ENCODE measurements at places on chromosomes 2 and 18.

- DNase-seq: no peak
Measured at GRCh38 chr2:202452744-202453143, 76.6 kb downstream of the BMPR2 start.

GRCh38 chr2:148968776-148969319 is 69.7 kb upstream of the LYPD6B start:
- no peak for DNase-seq

DNA sequence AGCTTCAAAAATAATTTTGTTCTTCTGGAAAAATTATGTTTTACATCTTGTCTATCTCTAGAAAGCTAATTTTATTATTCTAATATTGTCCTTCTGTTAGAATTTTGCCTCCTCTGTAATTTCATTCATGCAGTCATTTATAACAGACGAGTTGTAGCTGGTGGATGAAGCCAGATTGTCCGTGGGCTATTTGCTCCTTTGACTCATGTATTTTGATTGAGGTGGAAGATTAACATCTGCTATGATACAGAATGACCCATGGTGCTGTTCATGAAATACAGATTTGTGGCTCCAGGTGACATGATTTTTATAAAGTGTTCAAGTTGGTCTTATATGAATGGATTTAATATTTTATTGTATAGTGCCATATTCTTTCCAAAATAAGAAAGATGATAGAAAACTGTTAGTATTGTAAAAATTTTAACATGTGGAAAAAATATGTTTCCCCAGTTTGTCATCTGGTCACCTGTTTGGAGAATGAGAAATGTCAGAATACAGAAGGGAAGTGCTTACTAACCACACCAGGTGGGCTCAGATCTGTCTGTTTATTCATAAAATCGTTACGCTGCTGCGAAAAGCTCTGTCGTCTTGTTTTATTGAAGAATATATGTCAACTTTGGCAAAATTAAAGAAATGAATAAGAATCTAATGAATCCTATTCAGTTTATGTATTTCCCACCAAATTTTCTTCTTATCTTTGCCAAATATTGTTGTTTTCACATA is 20.4 kb upstream of the L3MBTL4 start:
- DNase-seq: no peak

GRCh38 chr18:58302811-58303210 is 258.8 kb downstream of the NEDD4L start:
- no peak for DNase-seq

- no peak for DNase-seq
Measured at GRCh38 chr2:72035518-72036172, 112.0 kb downstream of the CYP26B1 start.

GRCh38 chr2:99776906-99777646 is 287.3 kb upstream of the REV1 start:
- no peak for DNase-seq

- no peak for DNase-seq
Measured at GRCh38 chr18:28855524-28855923, 678.6 kb upstream of the CDH2 start.

GRCh38 chr2:65345631-65346030 is 86.8 kb downstream of the SPRED2 start:
- DNase-seq: no peak

DNA sequence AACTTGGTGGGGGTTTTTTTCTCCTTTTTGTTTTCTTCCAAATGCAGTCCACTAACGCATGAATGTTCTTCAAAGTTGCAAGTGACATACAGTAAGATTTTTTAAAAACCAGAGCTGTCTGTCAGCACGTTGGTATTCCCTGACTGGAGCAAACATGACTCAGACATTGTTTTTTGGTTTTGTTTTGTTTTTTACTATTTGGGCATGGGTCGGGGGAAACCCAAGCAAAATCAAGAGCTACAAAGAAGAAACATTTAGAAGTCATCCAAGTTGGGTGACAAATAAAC is 726 bp upstream of the CCDC88A start:
- DNase-seq: no peak

- DNase-seq: no peak
Measured at GRCh38 chr2:143787674-143788073, 658.5 kb downstream of the ARHGAP15 start.

GRCh38 chr2:231429901-231430300 is 34.4 kb downstream of the NCL start:
- DNase-seq: no peak

DNA sequence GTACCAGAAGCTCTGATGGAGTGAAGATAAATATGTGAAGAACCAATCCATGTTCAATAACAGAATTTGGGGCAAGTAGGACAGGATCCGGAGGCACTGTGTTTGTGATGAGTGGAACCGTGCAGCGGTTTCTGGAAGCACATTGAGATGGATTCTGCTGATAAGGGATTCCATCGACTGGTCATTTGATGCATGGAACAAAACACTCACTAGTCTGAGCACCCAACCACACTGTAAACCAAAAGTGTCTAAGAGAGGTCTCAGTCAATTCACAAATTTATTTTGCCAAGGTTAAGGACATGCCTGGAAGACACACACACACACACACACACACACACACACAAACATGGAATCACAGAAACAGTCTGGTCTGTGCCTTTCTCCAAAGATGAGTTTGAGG is 459.5 kb downstream of the FBXO15 start:
- no peak for DNase-seq

GRCh38 chr18:72866442-72866900 is 1.3 kb downstream of the NETO1 start:
- no peak for DNase-seq

GRCh38 chr2:70702711-70703395 is 65.1 kb downstream of the ADD2 start:
- no peak for DNase-seq

DNA sequence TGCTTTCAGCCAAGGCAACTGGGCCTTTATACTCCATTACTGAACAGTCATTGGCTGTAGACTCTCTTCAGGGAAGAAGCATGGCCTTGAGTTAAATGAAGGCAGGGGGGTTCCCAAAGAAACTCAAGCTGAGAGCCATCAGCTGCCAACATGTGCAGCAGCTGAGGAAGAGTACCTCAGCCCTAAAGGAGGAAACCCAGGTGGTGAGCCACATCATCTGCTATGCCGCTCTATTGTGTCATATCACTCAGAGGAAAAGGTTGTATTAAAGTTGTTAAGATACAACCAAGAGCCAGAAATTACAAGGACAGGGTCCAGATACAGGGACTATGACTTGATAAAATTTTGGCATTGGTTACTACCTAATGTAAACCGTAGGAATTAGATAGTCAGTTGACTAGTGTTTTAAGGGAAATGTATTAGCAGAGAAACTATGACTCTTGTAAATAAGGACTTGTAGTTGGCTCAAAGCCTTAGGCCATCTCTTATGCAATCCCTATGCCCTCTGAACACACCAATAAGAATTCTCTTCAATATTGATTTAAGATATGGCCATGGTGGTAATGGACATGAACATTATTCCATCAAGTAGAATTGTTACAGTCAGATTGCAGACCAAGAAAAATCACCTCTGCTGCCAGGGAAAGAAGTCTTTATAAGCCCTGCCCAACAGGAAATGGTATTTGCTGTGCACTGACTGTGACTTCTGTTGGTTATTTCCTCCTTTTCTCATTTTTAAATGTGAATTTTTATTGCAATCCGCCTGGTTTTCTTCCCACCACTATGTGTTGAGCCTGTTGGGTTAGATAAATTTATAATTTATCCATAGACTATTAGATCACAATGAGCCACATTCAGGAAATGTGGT is 9.2 kb upstream of the LRPPRC start:
- no peak for DNase-seq

DNA sequence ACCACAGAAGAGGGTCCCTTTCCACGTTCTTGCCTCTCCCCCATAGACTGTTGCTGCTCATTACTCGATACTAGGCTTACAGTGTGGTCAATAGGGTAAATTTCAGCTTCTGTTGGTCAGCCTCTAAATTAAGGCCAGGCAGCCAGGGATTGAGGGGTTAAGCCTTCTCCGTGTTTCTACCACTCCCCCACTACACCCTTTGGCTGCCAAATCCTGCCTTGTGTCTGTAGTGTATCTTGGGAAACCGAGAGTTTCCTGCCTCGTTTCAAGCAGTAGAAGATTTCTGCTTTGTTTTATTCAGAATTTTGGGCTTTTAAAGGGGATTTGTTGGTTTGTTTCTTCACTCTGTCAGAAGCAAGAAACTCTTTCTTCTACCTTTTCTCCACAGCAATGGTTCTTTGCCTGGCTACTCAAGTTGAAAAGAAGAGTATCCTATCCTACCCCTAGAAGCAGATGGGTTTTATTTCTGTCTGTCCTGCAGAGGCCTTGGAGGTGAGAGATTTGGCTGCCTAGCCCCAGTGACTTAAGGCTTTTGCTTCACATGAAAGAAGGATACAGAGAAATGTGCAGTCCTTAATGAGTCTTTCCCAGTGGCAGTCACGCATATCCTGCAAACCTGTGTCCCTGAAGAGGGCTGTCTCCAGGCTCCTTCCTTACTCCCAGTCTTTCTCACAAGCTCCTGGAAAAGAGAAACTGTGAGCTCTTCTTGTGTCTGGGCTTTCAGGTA is 261.5 kb upstream of the TANK start:
- DNase-seq: no peak

- DNase-seq: no peak
Measured at GRCh38 chr2:144632809-144633208, 112.9 kb upstream of the ZEB2 start.

DNA sequence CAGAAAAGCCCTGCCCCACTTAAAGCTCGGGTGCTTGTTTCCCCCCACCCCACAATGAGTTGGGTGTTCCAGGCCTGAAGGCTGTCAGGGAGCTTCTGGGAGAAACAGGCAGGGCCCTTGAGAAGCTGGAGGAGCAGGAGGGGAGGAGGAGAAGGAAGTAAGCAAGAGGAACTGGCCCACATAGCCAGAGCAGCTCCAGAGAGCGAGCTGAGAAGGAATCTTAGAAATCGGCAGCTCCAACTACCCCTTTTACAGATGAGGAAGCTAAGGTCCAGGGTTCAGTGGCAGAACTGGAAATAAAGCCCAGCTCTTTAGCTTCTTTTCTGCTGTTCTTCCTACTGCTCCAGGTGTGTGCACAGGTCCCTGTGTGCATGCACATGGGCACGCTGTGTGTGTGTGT is 12.7 kb upstream of the KCNK3 start:
- DNase-seq: no peak

GRCh38 chr2:174248998-174249592 is 763 bp upstream of the OLA1 start:
- DNase-seq: no peak

- DNase-seq: no peak
Measured at GRCh38 chr2:211329882-211330281, 773.5 kb downstream of the CPS1 start.

- DNase-seq: no peak
Measured at GRCh38 chr2:16691261-16691660, 25.6 kb upstream of the CYRIA start.

GRCh38 chr2:231602859-231603467 is 10.3 kb downstream of the TEX44 start:
- no peak for DNase-seq

GRCh38 chr18:44917216-44918141 is 236.8 kb downstream of the SETBP1 start:
- DNase-seq: no peak

DNA sequence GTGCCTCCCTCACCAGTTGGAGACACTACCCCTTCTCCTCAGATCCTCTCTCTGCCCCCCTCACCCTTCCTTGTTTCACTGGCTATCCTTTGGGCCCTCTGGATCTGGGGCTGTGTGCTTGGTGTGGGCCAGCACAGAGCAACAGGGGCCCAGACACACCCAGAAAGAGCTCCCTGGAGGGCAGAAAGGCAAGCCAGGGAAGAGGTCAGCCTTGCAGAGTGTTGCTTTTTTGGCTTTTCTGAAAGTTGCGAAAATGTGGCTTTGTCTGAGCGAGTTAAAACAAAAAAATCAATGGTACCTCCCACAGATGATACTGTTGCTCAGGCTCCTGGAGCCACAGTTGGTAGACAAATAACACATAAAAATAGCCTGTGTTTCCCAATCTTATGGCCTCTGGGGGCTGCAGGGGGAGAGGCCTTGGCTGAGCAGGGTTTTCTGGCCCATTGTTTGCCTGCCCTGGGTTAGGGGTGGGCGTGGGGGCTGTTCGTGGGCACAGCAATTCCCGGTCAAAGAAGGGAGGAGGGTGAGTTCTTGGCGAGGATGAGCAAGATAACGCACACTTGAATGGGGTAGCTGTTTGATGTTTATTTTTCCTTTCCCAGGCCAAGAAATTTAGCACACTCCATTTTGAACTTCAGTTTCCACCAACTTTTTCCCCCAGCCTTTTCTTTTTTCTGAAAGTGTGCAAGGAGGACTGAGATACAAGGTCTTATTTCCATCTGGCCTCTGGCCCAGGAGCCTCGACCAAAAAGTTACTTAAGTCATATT is 167.0 kb upstream of the HAAO start:
- peak; percentile 13 for DNase-seq

DNA sequence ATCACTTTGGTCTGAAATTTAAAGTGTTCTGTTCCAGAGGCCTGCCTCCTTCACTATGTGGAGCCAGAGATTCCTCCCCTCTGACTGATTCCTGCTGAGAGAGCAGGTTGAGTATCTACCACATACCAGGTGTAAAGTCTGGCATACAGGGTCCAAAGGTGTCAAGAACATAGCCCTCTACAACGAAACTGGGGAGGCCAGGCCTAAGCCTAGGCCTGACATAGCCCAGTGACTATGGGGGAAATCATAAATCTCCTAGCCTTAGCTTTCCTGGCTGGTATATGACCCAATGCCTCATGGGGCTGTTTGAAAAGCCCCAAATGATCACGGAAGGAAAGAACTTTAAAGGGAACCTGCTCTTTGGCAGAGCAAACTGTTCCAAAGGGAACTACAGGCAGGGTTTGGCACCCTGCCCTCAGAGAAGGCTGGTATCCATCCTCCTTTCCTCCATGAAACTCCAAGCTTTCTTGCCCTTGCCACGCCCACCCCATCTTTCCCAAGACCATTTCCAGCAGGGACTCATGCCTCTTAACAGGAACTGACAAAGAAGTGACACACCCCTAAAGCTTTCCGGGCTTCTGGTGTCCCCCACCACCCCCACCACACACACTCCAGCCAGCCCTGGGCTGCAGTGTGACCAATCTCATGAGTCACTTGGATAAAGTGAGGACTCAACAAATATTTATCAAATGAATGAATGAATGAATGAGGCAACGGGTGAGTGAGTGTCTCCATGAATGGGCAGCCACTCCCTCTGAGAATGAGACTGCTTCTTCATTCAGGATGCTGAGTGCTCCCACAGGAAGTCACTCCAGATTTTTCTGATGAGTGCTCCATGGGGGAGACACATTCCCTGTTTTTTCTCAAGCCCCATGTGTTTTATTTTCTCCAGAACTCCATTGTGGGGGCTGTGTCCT is 114.5 kb upstream of the STPG4 start:
- DNase-seq: peak; percentile 53

DNA sequence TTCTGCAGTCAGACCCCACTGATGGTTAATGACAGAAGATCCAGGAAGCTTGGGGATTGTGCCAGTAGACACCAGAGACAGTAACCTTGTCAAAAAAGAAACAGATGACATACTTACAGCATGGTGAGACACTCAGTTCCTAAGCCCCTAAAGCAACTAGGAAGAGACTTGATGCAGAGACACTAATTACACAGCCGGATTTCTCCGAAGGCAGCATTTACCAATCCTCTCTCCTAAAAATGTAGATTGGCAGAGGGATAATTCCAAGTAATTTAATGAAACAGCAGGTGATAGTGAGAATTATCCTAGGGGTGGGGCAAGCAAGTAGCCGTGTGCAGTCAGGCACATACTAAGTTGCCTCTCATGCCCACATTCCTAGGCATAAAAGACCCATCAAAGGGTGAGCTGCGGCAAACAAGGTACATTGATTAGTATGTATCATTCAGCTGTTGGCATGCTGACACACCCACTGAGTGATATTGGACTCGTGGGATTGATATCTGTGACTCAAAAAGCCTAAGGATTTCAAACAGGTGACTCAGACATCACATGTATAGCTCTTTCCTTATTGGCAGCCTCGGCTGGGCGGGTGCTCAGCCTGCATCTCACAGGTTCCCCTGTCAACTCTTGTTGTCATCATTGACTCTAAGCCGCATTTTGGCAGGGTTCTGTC is 296.7 kb upstream of the ATP5MC3 start:
- DNase-seq: no peak
